ENCODE measurements at places on chromosomes 1 and 21.
A peak's percentile ranks its signal among the peaks of the same experiment; 100 is the strongest.

DNA sequence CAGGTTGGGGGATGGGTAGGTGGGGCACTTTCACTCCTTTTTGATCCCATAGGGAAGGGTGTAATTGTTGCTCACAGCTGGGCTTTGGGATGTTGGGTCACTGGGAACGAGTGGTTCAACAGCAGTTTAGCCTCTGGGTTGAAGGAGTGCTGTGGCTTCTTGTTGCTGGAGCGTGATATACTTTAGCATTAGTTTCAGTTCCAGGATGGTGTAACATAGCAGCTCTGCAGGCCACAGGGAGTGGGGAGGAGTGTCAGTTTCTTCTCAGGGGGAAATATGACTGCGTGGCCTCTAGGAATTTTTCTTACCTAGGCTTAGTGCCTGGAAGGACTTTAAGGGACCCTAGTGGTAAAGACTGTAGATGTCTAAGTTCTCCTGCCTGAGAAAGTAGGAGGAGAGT, 1105.3 kb upstream of the TMPRSS15 start:
- DNase-seq, result no peak

DNA sequence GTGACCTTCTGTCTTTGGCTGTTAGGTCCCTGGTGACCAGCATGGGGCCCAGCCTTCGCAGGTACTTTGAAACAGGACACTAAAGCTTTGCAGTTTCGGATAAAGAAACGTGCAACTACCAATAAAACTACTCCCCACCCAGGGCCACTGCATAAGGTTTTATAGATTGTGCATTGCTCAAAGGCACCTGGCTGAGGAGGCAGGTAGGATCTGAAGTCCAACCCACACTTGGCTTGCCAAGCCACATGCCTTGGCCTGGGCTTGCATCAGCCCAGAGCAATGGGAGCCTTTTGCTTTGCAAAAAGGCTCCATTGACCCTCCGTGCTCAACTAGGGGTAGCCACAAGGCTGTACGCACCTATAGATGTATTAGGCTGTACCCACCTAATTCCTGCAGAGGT, 84.4 kb upstream of the SYT6 start:
- no peak for DNase-seq

- DNase-seq, result no peak
Measured at GRCh38 chr21:43885721-43886120, 20.7 kb downstream of the AGPAT3 start.

GRCh38 chr1:68210829-68211228, 21.5 kb downstream of the WLS start:
- DNase-seq, result no peak

GRCh38 chr1:109802136-109802900, 38.6 kb upstream of the EPS8L3 start:
- peak; percentile 25 for DNase-seq

All from stimulated activated CD8-positive, alpha-beta memory T cell treated with anti-CD3 and anti-CD28 coated beads, Interleukin-4, amount 100 ng/mL, for 1 hour (primary cell).